Activated CD4-positive, alpha-beta T cell treated with anti-CD3 and anti-CD28 coated beads for 4 hours (primary cell): ENCODE measurements at places on chromosomes 13 and 19.

DNA sequence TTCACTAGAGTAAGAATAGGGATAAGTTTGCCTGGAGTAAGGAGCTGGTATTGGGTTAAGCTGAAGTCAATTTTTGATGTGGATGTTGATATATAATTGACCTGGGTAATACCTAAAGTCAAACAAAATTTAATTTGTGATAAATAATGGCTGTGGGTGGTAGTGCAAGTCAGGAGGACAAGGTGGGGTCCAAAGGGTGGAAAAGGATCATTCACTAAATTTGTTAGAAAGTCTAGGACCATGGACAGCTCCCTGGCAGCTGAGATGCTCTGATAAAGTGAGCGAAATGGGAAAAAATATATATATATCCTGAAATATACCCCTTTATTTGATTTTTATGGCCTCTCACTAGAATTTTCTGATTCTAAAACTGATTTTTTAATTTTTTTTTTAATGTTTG is 463.5 kb downstream of the GPC6 start:
- DNase-seq = no peak

- no peak for DNase-seq
Observed at GRCh38 chr13:113644800-113645199, 13.2 kb downstream of the ATP4B start.

- no peak for DNase-seq
Observed at GRCh38 chr13:30194906-30195305, 112.4 kb downstream of the KATNAL1 start.

DNA sequence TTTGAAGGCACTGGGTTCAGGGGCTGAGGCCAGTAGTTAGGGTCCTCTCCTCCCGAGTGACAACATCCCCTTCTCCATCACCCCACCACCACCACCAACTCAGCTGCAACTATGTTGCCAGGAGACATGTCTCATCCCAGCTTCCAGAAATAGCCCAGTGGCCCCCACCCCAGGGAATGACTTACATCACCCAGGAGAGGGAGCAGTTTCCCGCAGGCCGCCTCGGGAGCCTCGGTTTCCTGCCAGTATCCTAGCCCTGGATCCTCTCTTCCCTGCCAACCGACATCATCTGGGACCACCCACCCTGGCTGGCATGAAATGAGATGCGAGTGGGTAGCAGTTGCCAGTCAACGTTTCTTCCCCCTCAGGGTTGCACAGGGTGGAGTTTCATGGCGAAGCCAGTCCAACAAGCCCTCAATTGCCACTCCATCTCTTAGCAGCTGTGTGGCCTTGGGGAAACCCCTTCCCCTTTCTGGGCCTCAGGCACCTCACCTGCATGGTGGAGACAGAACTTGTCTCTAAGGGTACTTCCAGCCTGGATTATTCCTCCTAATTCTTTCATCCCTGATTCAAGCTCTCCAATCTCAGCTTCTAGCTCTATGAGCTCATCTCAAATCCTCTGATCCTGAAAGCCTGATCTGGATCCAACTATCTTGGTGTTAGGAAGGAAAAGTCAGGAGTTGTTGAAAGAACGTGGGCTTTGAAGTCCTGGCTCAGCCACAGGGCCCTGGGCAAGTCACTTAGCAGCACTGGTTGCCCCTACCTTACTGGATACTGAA is 3.9 kb upstream of the GSK3A start:
- no peak for DNase-seq

GRCh38 chr19:38662537-38663155 is 15.2 kb downstream of the ACTN4 start:
- no peak for DNase-seq

GRCh38 chr19:8196271-8196927 is 12.8 kb upstream of the CERS4 start:
- no peak for DNase-seq

DNA sequence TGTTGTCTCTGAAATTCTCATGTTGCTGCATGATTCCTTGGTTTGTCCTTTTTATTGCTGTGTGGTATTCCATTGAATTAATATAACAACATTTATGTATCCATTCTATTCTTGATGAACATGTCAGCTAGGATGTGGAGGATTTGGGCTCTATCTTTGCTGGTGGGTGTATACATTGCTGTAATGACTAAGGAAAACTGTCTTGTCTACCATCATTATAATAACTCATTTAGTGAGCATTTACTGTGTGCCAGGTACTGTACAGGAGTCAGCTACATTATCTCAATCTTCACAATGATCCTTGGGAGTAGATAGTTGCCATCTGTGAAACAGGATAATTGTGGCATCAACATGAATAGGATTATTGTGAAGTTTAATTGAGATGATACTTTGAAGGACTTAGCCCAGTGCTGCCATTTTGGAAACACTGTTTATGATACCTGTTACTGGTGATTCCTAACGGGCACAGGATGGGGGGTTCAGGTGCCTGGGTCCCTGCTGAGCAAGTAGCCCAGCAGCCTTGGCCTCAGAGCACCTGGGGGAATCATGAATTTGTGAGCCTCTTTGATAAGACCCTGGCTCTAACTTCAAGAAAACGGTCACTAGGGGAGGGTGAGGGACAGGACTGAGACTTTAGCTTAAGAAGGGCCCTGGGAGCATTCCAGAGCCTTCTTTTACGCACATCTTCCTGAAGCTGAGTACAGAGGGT is 1.8 kb upstream of the CCNE1 start:
- DNase-seq = no peak

- no peak for DNase-seq
Observed at GRCh38 chr13:61700620-61701019, 285.0 kb upstream of the PCDH20 start.

DNA sequence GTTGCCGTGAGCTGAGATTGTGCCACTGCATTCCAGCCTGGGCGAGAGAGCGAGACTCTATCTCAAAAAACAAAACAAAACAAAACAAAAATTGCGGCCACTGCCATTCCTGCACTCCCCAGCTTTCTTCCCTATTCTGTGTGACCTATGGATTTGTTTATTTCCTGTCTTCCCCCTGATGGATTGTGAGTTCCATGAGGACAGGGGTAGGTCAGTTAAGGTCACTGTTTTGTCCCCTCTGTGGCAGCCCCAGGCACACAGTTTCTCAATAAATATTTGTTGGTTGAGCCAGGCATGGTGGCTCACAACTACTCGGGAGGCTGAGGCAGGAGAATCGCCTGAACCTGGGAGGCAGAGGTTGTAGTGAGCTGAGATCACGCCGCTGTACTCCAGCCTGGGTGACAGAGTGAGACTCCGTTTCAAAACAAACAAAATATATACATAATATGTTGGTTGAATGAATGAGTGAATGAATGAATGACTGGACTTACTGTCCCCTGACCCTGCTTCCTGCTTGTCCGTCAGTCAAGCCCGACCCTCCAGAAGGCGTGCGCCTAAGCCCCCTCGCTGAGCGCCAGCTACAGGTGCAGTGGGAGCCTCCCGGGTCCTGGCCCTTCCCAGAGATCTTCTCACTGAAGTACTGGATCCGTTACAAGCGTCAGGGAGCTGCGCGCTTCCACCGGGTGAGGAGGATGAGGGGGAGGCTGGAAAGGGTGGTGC is 5.0 kb downstream of the EBI3 start:
- no peak for DNase-seq

GRCh38 chr19:53624771-53625545 is 6.8 kb upstream of the DPRX start:
- no peak for DNase-seq

DNA sequence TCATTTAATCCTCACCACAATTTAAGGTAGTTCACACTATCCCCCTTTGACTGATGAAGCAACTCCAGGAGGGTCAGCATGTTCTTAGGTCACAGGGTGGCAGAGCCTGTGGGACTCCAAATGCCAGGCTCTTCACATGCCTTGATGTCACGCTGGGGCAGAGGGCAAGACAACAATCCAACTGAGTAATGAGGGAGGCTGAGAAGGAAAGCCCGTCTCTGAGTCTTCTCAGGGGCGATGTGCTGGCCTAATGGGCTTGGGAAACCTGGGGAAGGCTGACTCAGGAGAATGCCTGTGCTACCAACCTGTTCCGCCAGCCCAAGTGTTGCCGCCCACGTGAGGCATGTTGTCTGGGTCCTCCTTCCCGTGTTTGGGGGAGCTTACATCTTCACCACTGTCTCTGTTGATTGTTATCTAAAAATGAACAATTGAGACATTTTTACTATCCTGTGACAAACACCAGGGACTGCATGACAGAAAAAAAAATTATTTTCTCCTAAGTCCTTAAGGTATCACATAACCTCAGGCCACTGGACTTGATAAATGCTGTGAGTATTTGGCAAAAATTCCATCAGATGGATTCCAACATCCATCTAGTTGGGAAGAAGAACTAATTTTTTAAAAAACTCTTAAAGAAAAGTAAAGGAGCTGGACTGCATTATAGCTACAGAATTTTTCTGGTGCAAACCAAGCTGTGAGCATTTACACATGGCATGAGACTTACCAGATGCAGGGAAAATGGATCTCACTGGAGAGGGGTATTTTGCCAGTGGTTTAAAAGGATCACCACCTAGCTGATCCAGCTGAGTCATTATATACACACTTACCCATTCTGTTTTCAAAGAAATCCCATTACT is 157.5 kb downstream of the RGCC start:
- DNase-seq = no peak

GRCh38 chr19:32750441-32751055 is 31.0 kb downstream of the TDRD12 start:
- no peak for DNase-seq

GRCh38 chr19:49907745-49908446 is 11.2 kb upstream of the IL4I1 start:
- no peak for DNase-seq

DNA sequence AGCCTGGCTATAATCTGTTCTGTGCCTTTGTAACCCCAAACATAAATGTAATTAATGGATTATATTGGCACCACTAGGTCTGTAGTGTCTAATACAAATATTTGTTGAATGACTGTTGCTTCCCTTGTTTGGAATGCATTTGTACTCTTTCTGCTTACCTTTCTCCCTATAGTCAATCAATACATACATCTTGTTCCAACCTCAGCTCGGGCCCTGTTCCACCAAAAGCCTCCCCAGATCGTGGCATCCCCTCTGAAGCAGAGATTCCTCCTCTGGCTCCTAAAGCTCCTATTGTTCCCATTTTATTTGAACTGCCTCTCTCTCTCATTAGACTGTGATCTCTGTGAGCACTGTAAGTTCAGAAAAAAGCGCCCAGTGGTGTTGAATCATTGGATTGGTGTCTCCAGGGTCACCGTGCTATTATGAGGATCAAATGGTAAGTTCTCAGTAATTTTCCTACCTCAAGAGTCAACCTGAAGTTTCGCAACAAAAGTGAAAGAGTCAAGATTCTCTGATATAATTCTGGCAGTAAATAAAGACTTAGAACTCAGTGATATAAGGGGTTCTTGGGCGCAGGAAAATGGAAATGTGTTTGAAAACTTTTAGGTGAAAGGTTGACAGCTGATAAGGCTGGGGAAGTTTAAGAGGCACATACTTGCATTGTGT is 151.5 kb downstream of the KLF5 start:
- no peak for DNase-seq

DNA sequence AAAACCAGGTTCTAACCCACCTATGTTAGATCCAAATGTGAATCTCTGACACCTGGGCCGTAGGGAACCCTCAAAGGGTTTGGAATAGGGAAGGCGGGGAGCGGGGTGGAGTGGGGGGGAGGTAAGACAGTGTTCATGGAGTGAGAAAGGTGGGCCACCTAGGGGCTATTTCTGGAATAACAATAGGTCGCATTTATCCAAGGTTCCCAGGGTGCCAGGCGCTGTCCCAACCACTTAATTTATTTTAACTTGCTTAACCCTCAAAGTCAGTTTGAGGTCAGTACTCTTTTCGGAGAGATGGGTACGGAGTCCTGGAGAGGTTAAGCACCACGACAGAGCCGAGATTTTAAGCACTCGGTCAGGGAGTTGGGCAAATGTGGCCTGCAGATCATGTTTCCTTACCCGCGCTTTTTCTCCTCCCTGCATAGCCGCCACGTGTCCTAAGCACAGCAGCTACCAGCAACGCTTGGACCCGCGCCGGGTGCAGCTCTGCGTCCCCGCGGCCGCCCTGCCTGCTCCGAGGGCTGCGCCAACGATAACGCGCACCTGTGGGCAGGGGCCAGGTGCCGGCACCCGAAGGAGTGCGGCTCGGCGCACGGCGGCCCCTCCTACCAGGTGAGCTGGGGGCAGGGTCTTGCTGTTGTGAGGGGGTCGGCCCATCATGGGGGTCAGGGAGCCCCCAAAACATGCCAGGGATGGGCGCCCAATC is 25.0 kb upstream of the FXYD3 start:
- peak; percentile 38 for DNase-seq

- no peak for DNase-seq
Observed at GRCh38 chr19:29302002-29302928, 89.3 kb upstream of the UQCRFS1 start.

DNA sequence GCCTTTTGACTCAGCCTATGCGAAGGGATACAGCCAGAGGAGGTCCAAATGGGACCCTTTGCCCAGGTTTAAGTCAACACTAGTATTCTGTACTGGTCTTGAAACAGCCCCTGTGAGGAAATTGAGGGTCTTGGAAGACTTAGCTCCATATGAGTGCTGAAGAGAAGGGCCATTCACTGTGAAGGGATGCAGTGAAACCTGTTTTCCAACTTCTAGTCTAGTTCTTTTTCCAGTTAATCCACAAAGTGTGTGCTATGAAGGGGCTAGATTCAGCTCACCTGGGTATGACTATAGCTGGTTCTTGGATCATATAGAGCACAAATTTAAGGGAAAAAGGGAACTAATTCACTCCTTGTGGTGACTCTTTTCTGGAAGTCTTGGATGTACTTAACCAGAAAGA is 4.0 kb downstream of the ZBTB32 start:
- no peak for DNase-seq

GRCh38 chr19:19610376-19611202 is 7.9 kb downstream of the PBX4 start:
- no peak for DNase-seq

DNA sequence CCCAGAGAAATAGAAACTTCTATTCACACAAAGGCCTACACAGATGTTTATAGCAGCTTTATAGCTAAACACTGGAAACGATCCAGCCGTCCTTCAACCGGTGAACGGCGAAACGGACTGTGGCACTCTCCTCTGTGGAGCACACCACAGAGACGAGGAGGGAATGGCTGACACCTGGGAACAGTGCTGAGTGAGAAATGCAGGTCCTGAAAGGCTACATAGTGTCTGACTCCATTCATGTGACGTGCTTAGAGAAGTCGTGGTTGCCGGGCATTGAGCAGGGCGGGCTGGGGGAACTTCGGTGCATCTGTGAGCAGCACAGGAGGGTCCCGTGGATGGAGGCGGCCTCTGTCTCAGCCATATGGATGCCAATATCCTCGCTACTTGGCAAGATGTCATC is 3.1 kb upstream of the GRK1 start:
- no peak for DNase-seq
